ENCODE measurements at places on chromosomes 1 and 21.

GRCh38 chr1:50112193-50112592, 3.5 kb downstream of the ELAVL4 start:
- DNase-seq, result no peak

DNA sequence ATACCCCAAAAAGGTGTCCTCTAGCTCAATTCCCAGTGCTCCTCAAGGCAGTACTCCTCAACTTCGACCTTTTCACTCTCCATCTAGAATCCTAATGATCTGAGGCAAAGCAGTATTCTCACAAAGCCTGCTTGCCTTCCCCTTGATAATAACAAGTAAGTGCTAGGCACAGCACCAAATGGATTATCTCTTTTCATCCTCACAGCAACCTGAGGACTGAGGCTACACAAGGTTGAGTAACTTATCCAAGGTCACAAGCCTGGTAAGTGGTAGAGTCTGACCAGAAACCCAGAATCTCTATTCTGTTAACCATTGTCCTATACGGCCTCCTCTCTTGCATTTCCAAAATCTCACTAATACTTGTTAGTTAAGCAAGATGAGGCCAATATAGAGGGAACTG, 5.1 kb downstream of the SYDE2 start:
- DNase-seq, result no peak

DNA sequence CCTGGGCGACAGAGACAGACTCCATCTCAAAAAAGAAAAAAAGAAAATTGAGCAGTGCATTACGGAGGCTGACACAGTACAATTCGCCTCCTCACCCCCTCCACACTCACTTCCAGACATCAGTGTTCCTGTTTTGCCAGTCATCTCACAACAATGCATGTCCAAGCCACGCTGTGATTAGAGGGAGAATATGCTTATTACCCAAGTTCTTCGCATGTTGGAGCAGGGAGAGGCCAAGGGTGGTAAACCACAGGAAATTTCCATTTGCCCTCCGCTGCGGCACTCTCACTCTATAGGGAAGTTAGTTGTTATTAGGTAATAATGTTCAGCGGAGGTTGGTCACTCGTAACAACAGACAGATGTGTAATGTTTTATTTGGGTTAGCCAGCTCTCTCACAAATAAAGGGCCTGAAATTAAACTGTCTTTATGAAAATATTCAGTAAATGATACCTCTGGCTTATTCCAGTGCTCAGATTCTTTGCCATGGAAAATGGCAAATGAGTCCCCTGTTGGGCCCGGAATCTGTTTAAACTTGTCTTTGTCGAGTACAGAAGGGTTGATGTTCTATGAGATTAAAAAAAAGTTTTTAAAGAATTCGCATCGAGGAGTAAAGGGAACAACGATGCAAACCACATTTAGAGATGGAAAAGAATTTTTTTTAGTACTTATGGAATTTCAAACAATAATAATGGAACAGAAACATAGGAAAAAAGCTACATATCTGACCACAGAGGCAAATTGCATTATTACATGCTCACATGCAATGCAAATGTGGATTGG, 33.1 kb downstream of the KCNJ15 start:
- DNase-seq, result peak; percentile 98

- no peak for DNase-seq
Measured at GRCh38 chr1:95742591-95743089, 508.6 kb downstream of the RWDD3 start.

DNA sequence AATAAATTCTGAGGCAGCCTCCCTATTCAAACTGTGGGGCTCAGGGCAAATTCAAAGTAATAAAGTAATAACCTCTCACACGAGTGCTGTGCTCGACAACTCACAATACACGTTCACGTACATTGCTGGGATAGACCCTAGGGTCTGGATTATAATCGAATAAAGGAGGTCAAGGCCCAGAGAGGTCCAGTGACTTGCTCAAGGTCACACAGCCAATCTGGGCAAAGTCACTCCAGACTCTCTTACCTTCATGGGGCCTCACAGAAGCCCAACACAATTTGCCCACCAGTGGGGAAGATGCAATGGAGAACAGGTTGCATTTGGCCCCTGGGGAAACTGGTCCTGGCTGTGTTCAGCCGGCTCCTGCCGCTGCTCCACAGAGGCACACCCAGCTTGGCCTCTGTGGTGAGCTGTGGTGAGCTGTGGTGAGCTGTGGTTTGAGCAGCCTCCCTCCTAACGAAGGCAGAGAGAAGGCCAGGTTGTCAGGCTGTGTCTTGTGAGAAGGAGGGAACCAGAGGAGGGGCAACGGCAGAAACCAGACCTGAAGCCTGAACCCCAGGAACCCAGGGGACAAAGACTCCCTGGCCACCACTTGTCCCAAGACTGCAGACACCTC, 35.1 kb downstream of the NUAK2 start:
- DNase-seq, result no peak

- DNase-seq, result no peak
Measured at GRCh38 chr21:42456457-42456856, 39.6 kb downstream of the RSPH1 start.

- DNase-seq, result no peak
Measured at GRCh38 chr1:57137980-57138379, 172.2 kb upstream of the C8B start.

DNA sequence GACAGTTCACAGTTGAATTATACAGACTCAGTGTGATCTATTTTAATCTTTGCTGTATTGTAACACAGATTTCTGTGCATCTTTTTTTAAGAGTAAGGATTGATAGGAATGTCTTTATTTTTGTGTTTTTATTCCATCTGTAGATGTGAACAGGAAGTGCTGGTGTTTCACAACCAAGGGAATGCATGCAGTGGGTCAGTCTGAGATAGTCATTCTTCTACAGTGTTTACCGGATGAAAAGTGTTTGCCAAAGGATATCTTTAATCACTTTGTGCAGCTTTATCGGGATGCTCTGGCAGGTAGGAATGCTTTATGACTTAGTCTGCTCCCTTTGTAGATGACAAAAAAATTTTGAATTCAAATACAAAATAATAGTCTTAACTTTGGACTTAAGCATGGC, 84.5 kb downstream of the CC2D1B start:
- no peak for DNase-seq

GRCh38 chr21:32844653-32845436, 73.3 kb upstream of the PAXBP1 start:
- DNase-seq, result peak; percentile 27

- DNase-seq, result no peak
Measured at GRCh38 chr1:4468804-4469514, 185.4 kb upstream of the AJAP1 start.

DNA sequence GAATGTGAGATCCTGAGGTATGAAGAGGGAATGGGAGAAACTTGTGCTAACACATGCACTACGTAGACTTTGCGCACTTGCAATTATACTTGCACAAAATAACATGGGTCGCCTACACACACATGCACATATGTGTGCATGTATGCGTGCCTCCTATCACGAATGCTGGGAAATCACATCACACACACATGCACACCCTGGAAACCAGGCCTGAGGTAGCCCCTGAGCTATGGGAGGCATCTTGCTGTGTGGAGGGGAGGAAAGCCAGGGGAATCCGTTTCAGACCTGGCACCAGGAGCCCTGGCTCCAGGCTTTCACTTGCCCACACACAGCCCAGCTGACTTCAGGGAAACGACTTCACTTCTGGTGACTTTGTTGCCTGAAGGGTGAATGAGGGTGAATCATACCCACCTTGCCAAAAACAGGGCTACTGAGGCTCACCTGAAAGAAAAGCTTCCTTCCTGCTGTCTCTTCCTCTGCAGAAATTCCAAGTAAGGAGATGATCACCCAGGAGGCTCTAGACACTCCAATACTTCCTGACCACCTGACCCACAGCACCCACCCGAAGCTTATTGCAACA, 136.0 kb upstream of the NGF start:
- no peak for DNase-seq

DNA sequence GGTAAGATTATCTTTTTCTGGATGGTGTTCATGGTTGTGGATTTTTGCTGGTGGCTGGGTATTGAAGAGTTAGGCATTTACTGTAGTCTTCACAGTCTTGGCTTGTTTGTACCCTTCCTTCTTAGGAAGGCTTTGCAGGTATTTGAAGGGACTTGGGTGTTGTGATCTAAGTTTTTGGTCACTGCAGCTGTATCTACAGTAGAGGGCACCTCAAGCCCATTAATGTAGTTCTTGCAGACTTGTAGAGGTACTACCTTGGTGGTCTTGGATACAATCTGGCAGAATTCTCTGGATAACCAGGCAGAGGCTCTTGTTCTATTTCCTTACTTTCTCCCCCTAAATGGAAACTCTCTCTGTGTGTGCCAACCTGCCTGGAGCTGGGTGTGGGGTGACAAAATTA, 155.8 kb upstream of the BRINP3 start:
- no peak for DNase-seq

DNA sequence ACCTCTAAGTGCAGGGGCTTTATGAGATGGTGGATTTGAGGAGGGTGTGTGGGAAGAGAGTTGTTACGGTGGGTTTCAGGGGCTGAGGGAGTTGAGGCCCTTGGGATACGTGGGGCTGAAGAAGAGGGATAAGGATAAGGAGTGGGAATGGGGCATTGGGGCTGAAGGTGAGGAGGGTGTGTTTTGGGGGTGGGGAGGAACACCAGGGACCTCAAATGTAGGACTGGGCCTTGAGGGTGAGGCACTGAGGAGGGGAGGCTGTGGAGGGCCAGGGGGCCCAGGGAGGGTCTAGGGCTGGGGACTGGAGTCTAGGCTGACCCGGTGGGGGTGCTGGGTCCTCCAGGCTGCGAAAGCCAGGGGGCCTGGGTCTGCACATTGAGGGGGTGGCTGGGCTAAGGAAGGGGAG, 1.2 kb upstream of the PLEKHM2 start:
- DNase-seq, result no peak

GRCh38 chr1:228348708-228349467, 57.7 kb downstream of the TRIM11 start:
- no peak for DNase-seq

DNA sequence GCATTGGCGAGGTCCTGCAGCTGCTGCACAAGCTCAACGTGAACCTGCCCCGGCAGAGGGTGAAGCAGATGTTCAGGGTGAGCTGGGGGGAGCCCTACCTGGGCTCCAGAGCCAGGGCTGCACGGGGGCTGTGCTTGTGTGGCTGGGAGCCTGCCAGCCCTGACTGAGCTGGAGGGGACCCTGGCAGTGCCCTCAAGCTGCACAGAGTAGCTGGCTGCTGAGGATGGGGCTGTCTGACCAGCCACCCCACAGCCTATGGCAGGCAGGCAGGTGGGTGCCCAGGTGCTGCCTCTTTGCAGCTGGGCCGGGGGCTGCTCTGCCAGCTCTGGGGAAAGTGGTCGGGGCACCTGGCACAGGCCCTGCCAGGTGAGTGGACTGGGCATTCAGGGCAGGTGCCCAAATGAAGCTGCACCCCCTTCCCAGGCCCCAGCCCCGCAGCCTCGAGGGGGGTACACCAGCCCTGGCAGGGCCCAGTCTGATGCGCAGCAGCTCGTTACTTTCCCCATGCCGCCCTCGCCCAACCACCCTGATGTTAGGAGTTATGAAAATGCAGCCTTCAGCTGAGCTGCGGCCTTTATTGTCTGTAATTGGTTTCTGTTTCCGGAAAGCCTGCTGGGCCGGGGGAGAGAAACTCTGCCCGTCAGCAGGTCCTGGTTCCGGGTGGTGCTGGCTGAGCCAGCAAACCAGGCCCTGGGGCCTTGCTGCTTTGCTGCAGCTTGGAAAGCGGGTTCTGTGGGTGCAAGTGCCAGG, 4.3 kb downstream of the PLCH2 start:
- DNase-seq, result no peak

GRCh38 chr1:222392556-222392955, 155.3 kb downstream of the HHIPL2 start:
- peak; percentile 24 for DNase-seq

DNA sequence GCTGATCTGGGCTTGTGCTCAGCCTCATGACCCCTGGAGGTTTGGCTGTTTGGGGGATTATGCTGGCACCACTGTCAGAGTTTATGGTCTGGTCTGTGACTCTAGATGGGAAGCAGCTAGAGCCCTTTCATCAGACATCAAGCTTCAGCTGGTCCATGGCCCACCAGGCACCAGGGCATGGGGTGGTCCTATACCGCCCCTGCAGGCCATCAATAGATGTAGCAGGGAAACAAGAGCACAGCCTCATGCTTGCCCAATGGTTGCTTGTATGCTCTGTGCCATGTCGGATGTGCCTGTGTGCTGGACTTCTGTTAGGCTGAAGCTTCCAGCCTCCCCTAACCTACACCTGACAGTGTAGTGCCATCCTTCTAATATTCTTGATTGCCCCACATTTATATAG, 71.1 kb upstream of the CD34 start:
- DNase-seq, result no peak

DNA sequence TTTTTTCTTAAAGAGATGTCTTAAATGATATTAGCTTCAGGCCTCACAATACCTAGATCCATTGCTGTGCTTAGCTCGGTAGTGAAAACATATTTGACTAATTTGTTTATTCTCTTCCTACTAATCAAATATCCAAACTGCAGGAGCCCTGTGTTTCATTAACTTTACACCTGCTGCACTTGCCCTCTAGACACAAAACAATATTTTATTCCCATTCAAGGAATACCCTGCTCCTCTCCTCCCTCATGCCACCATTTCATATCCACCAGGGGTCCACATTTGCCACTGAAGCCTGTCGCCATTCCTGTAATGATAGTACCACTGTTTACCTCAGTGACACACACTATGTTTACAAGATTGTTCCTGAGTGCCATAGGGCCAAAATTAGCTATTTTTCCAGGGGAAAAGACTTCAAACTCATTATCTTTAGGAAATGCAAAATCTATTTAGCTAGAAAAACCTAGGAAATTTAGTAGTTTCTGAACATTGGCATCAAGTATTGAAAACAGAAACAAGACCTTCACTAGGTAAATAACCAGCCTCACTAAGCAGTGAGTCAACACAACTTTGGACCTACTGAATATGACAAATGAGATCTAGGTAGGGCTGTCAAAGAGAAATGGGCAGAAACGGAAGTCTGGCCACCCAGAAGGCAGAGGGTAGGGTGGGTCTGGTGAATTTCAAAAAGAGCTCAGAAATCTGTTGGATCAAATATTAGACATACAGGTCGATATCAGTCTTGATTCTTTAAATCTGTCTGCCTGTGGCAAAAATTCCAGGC, 134.6 kb upstream of the KCNK1 start:
- DNase-seq, result no peak

DNA sequence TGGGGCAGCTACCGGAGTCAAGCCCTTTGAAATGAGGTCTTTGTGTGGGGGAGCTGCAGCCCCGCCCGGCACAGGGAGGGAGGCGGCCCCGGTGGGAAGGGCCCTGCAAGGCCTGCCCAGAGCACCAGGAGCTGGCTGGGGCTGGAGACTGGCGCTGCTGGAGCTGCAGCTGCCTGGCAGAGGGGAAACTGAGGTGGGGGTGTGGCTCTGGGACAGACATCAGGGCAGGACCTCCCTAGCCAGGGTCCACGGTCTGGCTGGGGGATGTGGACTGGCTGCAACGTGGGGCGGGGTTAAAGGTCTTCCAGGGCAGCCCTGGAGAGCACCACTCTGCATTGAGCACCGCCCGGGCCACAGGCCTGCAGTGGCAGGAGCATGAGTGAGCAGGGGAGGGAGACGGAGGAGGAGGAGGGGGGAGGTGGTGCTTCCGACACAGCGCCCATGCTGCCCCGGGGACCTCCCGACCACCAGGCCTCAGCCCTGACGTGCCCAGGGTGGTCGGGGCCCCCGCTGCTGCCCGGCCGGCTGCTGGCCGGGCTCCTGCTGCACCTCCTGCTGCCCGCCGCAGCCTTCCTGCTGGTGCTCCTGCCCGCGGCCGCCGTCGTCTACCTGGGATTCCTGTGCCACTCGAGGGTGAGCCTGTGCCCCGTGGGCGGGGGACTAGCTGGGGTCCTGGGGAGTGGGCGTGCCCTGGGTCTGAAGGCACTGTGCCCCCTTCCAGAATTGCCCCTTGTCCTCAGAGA, 4.8 kb upstream of the ANKRD65 start:
- DNase-seq, result no peak
